ENCODE measurements at places on chromosomes 7 and 10. TPM values are rescaled to one million over a fixed set of nuclear protein-coding genes. Genes with fewer than 3 reads are reported as not detected.

EGR2 gene
- 3.0 TPM for total RNA-seq

CAMK1D gene
- 5.6 TPM for total RNA-seq

ODAD2 gene
- total RNA-seq: 2.8 TPM

RSPH10B2 gene
- 0.39 TPM for total RNA-seq

DTX2 gene
- total RNA-seq: 43.1 TPM

NPSR1 gene
- total RNA-seq: not detected

SUFU gene
- total RNA-seq: 9.5 TPM

WEE2 gene
- total RNA-seq: not detected

Data from H9 (cell line).